ENCODE measurements at places on chromosomes 12 and 14.
A peak's percentile ranks its signal among the peaks of the same experiment; 100 is the strongest.

DNA sequence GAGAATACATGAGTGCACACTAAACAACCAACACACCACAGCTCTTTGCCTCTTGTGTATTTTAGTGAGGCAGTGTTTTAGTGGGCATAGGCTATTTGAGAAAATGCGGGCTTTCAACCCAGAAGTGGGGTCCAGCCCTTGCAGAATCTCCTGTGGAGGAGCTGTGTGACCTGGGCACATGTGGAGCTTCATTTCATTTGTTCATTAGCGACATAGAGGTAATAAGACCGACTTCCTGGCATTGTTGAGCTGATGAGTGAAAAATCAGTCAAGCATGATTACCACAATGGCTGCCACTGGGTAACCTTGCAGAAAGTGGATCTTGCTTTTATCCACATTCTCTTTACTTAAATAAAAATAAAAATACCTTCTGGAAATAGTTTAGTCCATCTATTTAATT is 923.5 kb downstream of the BCL11B start:
- no peak for DNase-seq

GRCh38 chr14:20204721-20205120 is 14.0 kb downstream of the OR11G2 start:
- DNase-seq = no peak

- DNase-seq = no peak
Measured at GRCh38 chr12:100827901-100828520, 33.4 kb downstream of the ANO4 start.

DNA sequence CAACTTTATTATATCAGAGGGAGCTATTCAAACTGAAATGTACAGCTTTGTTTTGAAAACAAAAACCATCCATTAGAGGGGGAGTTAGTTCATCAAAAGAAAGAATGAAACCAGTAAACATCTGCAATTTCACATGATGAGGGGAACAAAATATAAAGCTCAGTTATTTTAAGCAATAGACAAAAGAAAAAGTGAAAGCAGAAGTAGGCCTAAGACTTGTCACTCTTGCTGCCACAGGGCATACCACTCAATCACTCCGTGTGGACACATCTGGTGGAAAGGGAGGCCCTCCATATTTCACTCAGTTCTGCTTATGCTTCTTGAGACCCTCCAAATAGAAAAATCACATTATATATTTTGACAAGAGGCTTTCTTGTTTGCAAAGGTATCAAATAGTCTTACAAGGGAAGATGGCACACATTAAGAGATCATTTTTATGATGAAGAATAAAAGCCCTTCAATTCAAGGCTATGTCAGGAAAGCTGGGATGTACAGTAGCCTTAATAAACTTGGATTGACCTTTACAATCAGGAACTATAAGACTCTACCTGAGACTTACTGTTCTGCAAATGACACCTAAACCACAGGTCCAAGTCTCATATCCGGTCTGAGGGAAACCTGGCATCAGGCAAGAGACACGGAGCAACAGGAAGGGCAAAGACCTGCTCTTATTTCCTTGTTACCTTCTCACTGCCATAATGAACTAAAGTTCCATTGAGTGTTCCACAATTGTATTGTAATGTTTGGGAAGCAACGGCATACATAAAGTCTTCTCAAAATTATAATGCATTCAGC is 222.5 kb upstream of the GRIP1 start:
- no peak for DNase-seq

GRCh38 chr14:75174066-75174465 is 2.3 kb downstream of the TMED10 start:
- no peak for DNase-seq

DNA sequence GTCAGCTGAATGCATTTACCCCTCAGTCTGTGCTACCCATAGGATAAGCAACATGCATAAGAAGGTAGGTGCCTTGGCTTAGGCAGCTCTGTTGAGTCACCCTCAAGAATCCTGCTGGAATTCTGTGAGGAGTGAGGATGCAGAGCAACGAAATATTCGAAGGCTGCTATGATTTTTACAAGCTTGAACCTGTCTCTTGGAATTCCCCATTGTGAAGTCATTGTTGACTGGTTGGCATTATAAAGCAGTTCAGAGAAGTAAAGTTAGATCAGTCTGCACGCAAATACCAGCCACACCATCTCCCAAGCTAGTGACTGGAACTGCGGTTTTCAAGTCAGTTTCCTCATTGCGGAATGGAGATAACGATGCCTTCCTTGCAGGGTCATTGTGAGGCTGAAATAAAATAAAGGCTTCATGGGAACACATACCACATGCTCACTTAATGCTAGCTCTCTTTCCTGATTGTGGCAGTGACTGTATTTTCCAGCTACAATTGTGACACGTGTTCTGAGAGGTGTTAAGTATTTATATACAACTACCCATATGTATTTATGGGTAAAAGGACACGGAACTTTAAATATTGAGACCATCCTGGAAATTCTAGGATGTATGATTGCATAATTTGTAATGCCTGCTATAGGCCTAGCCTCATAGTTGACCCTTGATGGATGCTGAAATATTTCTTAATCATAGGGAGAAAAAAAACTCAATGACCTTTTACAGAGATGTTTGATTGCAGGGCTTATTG is 96.7 kb downstream of the ETV6 start:
- DNase-seq = no peak

- peak; percentile 40 for DNase-seq
Measured at GRCh38 chr14:32648434-32648833, 290.2 kb upstream of the NPAS3 start.

- no peak for DNase-seq
Measured at GRCh38 chr12:96997797-96998484, 90.9 kb downstream of the NEDD1 start.

GRCh38 chr14:93120517-93120916 is 4.8 kb upstream of the ITPK1 start:
- no peak for DNase-seq

- peak; percentile 24 for DNase-seq
Measured at GRCh38 chr12:130747867-130748740, 32.0 kb upstream of the RIMBP2 start.

DNA sequence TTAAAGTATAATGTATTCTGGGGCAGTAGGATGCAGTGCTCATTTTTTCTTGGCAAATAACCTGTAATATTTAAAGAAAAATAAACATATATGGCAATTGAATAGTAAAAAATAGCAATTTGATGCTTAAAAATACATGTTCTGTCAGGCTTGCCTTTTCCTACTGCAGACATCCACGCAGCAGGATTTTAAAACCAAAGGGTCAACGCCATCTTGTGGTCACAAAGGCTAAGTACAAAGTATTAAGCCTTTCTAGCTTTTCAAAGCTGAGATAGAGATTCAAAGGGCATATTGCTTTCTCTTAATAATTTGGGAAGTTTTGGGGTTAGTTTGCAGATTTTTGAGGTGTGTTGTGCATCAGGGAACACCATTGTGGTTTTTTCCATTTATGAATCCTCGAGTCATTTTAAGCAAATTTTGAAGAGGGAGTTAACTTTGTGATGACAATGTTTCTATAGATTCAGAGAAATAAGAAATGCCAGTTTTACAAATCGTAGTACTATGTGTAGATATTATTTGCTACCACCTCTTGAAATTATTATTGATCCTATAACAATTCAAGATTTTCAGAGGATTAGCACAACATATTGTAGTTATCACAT is 4.7 kb upstream of the CCER1 start:
- DNase-seq = no peak

DNA sequence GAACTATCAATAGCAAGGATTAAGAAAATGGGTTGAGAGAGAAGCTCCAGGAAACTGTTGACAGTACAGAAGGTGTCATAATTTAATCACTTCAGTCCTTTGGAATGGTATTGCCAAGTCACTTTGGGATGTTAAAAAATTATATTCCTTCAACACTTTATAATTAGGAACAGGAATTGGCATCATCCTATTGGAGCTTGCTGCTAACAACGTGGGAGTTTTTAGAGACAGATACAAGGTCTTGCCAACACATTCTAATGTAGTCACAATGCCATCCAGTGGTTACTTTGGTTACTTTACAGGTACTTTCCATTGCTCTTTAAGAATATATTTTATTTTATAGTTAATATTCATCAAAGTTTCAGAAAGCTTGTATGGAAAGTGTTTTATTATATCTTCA is 310.1 kb downstream of the SYT1 start:
- DNase-seq = peak; percentile 61

GRCh38 chr12:121334513-121335343 is 17.5 kb downstream of the ANAPC5 start:
- DNase-seq = peak; percentile 18

GRCh38 chr12:131449027-131449426 is 261.9 kb upstream of the SFSWAP start:
- no peak for DNase-seq

GRCh38 chr14:30349520-30349919 is 209.4 kb upstream of the G2E3 start:
- DNase-seq = no peak

DNA sequence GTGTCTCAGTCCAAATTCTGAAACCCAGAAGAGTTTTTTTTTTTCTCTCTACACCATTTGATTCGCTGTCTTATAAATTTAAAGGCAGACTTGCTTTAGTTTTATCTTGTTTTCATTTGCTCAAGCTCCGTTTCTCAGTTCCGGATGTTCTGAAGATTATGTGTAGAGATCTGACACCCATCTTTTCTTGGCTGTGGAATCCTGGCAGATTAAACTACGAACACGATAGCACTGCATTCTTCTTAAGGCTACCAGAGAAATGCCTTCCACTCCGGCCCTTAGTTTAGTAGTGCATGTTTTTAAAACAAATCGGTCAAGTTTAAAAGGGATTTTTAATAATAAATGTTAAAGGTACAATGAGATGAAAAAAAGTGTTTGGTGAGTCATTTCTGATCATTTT is 106.4 kb downstream of the LMO3 start:
- DNase-seq = no peak

DNA sequence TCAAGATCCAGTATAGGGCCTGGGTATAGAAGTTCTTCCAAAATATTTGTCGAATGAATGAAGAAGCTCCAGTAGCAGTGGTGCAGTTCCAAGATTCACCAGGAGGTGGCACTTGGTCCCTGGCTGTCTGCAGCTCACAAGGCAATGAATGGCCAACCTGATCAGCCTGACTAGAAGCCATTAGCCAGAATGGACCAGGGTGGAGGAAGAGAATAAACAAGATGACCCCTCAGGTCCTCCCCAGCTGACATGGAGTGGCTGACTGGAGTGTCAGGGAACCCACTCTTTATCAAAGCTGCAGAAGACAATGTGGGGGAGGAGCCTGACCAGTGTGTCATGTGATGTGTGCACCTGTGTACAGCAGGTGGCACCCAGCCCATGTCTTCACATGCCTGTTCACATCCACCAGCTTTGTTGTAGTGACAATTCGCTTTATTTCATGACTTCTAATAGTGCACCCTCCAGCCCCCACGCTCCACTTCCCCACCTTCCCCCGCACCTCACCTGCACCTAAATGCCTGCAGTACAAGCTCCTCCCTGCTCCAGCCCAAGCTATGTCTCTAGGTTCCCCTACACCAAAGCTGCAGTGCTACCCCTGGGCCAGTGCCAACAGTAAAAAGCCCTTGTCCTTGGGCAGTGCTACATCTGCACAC is 3.0 kb downstream of the LTBP2 start:
- peak; percentile 62 for DNase-seq

GRCh38 chr12:15634010-15634683 is 155.0 kb downstream of the EPS8 start:
- DNase-seq = no peak

DNA sequence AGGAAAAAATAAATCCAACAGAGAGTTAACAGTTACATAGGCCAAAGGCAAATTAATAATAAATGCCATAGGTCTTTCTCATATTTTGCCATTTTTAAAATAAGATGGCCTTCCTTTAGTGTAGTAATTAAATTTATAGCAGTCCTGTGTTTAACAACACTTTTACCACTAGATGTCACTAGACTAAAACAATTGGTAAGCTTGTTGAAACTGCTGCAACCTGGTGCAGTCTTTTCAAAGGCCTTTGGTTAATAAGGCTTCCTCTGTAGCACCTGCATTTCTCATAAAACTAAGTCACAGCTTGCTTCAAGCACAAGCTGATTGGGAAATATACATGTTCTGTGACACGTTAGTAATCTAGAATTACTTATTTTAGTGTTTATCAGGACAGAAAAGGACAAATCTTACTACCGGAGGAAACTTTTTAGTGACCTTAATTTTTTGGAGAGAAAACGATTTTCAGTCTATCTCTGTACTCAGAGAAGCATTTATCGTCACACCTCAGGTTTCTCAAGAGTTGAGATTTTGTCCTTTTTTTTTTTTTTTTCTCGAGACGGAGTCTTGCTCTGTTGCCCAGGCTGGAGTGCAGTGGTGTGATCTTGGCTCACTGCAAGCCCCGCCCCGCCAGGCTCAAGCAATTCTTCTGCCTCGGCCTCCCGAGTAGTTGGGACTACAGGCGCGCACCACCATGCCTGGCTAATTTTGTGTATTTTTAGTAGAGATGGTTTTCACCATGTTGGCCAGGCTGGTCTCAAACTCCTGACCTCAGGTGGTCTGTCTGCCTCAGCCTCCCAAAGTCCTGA is 20.0 kb downstream of the BORCS5 start:
- peak; percentile 47 for DNase-seq

GRCh38 chr14:82422230-82422629 is 888.6 kb upstream of the SEL1L start:
- DNase-seq = no peak

DNA sequence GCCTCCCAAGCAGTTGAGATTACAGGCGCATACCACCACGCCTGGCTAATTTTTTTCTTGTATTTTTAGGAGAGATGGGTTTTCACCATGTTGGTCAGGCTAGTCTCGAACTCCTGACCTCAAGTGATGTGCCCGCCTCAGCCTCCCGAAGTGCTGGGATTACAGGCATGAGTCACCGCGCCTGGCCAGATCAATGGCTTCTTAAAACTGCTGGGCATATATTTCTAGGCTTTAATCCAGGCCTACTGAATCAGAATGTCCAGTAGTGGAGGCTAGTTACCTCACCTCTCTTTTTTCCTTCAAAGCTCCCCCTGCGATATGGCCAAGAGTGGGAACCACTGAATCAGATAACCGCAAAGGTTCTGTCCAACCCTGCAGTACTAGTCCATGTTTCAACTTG is 17.1 kb downstream of the POU6F1 start:
- no peak for DNase-seq
